Cardiac septum (tissue), 1 donor: ENCODE measurements at places on chromosomes 11 and 22. TPM values are rescaled to one million over a fixed set of nuclear protein-coding genes. Genes with fewer than 3 reads are reported as not detected.

The SOX10 gene
- 0.62 TPM for total RNA-seq

The TRIM29 gene
- total RNA-seq = not detected

The DRD2 gene
- total RNA-seq = not detected

The SSTR3 gene
- total RNA-seq = not detected

The DNHD1 gene
- total RNA-seq = 8.2 TPM

The RASSF10 gene
- 0.08 TPM for total RNA-seq

The APOL5 gene
- total RNA-seq = not detected

The OR52A1 gene
- total RNA-seq = not detected

The CCDC157 gene
- 0.78 TPM for total RNA-seq

The MIAT gene
- total RNA-seq = 1.3 TPM

The CASP12 gene
- 0.35 TPM for total RNA-seq

The TCN1 gene
- total RNA-seq = not detected

The GVQW3 gene
- total RNA-seq = 0.97 TPM

The HIRA gene
- 15.0 TPM for total RNA-seq

The KRTAP5-7 gene
- not detected for total RNA-seq

The C22orf31 gene
- not detected for total RNA-seq

The PDE3B gene
- 8.7 TPM for total RNA-seq

The VPREB1 gene
- total RNA-seq = not detected
